ENCODE measurements at places on chromosomes 7 and 10.

DNA sequence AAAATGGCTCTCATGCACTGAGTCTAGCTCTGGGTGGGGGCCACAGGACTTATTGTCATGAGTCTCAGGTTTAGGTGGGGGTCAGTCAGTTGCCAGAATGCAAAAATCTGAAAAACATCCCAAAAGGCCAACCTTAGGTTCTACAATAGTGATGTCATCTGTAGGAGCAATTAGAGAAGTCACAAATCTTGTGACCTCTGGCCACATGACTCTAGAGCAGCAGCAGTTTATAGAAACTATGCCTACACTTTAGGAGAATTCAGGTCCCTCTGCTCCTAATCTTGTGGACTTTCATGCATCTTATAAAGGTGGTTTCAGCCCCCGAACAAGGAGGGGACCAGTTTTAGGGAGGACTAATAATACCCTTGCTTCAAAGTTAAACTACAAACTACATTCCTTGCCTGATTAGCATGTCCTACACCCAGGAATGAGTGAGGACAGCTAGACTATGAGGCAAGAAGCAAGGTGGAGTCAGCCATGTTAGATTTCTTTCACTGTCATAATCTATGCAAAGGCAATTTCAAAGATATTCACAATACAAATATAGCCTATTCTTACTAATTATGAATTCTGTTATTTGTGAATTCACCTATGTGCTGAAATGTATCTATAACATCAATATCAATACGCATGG, 123.5 kb upstream of the ADCY1 start:
- DNase-seq: no peak

- DNase-seq: no peak
These were observed 18.1 kb upstream of the AKR1E2 start for GRCh38 chr10:4807761-4808507.

DNA sequence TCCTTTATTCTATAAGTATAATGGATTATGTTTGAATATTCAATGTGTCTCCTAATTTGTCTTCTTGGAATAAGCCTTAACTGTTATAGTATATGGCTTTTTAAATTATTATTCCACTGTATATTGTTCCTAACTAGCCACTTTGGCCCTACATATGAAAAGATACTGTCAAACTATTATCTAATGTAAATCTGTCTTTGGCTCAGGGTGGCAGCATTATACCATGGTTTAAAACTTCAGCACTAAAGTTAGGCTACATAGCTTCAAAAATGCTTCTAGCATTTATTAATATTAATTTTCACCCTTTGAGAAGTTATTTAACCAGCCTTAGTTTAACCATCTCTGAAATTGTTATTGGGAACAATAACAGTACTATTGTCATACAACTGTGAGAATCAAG, 543.1 kb upstream of the MBL2 start:
- no peak for DNase-seq

DNA sequence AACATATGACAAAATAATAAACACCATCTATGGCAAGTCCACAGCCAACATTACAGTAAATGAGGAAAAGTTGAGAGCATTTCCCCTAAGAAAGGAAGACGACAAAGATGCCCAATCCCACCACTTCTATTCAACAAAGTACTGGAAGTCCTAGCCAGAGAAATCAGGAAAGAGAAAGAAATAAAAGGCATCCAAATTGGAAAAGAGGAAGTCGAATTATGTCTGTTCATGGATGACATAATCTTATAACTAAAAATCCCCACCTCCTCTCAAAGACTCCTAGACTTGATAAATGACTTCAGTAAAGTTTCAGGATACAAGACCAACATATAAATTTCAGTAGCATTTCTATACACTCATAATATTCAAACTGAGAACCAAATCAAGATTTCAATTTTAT, 288.5 kb upstream of the POT1 start:
- no peak for DNase-seq

- no peak for DNase-seq
These were observed 253.8 kb downstream of the MAD1L1 start for GRCh38 chr7:1978656-1979590.

- no peak for DNase-seq
These were observed 464 bp downstream of the DENND2A start for GRCh38 chr7:140640060-140640637.

DNA sequence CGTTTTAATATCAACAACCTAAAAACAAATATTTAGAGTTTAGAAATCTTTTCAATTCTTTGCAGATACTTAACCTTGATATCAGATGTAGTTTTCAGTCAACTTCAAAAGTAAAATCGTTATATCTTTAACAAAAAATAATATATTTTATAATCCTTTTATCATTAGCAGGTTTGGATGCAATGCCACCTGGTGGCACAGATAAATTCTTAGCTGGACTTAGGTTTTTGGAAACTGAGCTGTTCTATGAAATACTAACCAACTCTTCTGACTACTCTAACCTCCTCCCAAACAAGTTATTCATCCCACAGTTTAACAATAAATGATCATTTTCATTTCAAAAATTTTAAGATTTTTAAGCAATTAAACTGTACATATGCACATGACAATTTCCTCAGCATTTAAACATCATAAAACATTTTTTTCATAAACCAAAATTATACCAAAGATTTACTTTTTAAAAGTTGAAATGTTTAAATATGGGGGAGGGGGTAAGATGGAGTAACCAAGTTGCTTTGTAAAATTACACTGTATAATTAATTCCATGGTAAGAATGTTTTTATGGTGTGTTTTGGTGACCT, 56.9 kb downstream of the HIBADH start:
- no peak for DNase-seq

- DNase-seq: no peak
These were observed 474.4 kb upstream of the GALNT17 start for GRCh38 chr7:70657571-70657970.

DNA sequence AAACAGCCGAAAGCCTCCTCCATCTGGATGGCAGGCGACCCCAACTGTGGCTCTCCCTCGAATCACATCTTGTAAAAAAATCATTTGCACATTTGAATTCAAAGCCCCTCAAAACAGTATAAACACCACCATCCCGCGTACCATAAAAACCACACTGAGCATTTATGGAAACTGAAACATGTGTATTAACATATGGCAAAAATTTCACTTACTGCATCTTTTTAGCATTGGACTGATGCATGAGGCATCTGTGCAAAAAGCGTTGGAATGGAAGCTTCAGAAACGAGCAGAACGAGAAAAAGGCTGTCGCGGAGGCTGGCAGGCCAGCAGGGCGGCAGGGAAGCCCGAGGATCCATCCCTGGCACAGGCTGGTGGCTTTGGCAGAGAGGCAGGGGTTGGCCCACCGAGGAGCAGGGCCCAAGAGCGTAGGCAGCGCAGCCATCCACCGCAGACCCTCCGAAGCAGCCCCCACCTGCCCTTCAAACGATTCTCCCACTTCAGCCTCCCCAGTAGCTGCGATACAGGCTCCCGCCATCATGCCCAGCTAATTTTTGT, 39.3 kb upstream of the CUX1 start:
- no peak for DNase-seq

- DNase-seq: no peak
These were observed 6.6 kb upstream of the ZNF786 start for GRCh38 chr7:149097088-149097487.

- DNase-seq: no peak
These were observed at the start of gene PPP1R9A for GRCh38 chr7:94907026-94907810. Gene PPP1R9A (plus strand): TSS chr7:94907594. CDS start chr7:94910114, 2,520 bp downstream.

DNA sequence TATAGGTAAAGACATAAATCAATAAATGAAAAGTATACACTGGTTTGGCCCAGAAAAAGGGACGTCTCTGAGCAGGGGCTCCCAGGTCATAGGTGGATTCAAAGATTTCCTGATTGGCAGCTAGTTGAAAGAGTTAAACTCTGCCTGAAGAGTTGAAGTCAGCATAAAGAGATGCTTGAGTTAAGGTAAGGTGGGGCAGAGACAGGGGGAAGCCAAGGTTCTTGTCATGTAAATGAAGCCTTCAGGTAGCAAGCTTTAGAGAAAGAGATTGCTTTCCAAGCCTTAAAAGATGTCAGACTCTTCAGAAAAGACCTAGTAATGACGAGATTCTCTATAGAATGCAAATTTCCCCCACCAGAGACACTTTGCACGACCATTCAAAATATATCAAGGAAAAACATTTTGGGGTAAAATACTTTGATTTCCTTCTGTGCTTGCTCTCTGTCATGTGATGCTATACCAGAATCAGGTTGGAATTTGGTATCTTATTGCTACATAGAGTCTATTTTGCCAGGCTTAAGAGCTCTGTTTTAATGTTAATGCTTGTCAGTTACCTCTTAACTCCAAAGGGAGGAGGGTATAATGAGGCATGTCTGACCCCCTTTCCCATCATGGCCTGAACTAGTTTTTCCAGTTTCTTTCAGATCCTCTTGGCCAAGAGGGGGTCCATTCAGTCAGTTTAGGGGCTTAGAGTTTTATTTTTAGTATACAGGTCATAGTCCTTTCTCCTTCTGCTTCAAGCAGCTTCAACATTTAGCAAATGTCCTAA, 429.6 kb downstream of the ADRA2A start:
- DNase-seq: no peak

DNA sequence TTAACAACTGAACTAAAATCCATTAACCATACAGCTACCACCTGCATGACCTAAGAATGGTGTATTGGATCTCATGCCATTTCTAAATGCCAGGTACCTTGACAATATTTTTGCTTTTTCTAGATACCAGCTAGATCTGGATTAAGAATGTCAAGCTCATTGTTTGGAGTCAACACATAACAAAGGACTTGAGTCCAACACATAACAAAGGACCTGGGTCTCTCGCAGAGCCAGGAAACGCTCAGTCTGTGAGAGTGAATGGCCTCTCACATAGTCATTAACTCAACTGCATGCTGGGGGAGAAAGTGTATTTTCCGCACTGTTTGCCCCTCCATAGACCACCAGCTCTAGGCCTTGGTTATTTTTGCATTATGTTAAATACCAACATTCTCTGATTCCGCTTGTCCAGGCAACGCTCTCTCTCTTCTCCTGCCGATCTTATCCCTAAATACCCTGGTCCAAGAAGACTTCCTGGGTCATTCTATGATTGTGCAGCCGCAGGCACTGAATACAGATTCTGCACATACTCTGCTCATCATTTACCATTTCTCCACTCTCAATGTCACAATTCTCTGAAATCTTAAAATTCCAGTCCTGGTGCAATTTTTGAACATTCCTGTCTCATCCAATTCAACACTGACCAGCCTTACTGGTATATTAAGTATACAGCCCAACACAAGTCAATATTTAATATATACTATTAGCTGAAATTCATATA, 31.2 kb downstream of the ITIH5 start:
- DNase-seq: no peak

DNA sequence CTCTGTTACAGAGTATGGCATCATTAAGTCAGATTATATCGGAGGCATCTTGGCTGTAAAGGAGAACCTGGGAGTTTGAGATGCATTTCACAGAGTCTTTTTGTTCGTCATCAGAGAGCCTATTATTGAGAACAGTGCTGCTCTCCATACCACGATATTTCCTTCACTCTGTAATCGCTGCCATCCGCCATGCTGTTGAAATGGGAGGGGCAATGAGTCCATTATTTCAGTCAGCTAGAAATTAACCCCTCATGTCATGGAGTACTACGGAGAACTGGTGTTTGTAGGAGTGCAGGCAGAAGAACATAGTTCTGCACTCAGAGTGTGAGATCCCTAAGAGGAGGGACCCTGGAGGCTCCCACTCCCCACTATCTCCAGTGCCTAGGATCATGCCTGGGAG, 59.2 kb downstream of the SLC16A12 start:
- no peak for DNase-seq

GRCh38 chr7:683526-684205, 42.8 kb upstream of the DNAAF5 start:
- no peak for DNase-seq

DNA sequence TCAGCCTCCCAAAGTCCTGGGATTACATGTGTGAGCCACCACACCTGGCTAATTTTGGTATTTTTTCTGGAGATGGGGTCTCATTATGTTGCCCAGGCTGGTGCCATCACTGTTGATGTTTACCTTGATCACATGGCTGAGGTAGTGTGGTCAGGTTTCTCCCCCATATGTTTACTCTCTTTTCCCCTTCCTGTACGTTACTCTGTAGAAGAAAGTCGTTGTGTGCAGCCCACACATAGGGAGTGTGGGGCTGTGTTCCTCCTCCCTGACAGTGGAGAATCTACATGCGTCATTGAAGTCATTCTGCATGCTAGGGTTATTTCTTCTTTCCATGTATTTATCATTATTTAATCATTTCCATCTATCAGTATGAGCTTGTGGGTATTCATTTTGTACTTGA, 16.3 kb upstream of the ORAI2 start:
- no peak for DNase-seq
